ENCODE measurements at places on chromosomes 1 and 21.

GRCh38 chr1:56418151-56418631 is 161.2 kb downstream of the PLPP3 start:
- DNase-seq, result no peak

GRCh38 chr1:119626841-119627240 is 21.2 kb downstream of the ZNF697 start:
- DNase-seq, result no peak

GRCh38 chr1:65979136-65980044 is 186.7 kb downstream of the PDE4B start:
- DNase-seq, result no peak

GRCh38 chr1:167477986-167478385 is 40.3 kb downstream of the CD247 start:
- DNase-seq, result no peak

DNA sequence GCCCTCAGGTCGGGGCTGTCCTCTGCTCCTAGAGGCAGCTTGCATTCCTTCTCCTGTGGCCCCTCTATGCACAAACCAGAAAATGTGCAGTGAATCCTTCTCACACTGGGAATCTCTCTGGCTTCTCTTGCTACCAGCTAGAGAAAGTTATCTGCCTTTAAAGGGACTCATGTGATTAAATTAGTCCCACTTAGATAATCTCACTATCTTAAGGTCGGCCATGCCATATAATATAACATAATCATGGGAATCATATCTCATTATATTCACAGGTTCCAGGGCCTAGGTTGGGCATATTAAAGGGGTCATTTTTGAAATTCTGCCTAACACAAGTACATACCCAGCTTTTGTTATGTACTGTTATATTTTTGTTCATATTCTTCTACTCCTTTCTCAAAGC is 31.4 kb downstream of the PTGFR start:
- no peak for DNase-seq

- no peak for DNase-seq
Measured at GRCh38 chr21:25556091-25556490, 51.2 kb downstream of the MRPL39 start.

GRCh38 chr1:156384007-156384406 is 15.0 kb downstream of the RHBG start:
- DNase-seq, result no peak

- no peak for DNase-seq
Measured at GRCh38 chr1:220526294-220526693, 1.6 kb upstream of the MARK1 start.

DNA sequence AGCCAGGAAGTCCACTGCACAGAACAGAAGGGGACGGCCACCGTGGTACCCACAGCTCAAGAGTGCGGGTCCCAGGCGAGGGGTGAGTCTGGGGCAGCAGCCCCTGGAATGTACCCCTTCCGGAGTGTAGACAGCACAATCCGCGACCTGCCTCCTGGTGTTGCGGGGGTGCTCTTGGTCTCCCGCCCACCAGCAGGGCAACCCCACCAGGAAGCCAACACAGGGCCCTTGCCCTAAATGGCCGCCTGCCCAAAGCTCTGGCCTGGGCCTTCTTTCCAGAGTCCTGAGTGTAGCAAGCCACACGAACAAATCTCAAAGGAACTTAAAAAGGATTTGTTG is 1.1 kb upstream of the SLC19A1 start:
- DNase-seq, result no peak

- no peak for DNase-seq
Measured at GRCh38 chr21:39345440-39345839, 3.4 kb downstream of the HMGN1 start.

- no peak for DNase-seq
Measured at GRCh38 chr1:20359451-20360330, 69.0 kb downstream of the VWA5B1 start.

- DNase-seq, result no peak
Measured at GRCh38 chr1:1118011-1118875, 2.4 kb upstream of the C1orf159 start.

DNA sequence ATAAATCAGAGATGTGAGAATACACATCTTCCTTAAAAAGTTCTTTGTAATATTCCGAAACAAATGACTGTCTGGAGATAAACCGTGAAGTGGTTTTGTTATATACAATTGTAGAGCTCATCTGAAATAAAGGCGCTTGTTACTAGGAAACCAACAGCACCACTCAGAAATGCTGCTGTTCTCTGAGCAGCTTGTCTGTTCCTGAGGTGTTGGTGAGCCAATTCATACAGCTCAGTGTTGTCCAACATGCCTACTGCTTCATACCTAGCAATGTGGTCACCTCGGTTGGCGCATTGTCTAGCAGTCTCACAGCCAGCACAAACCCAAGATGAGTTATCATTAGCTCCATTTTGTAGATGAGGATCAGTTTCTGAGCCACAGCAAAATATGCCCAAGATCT is 44.4 kb downstream of the GFI1 start:
- no peak for DNase-seq

DNA sequence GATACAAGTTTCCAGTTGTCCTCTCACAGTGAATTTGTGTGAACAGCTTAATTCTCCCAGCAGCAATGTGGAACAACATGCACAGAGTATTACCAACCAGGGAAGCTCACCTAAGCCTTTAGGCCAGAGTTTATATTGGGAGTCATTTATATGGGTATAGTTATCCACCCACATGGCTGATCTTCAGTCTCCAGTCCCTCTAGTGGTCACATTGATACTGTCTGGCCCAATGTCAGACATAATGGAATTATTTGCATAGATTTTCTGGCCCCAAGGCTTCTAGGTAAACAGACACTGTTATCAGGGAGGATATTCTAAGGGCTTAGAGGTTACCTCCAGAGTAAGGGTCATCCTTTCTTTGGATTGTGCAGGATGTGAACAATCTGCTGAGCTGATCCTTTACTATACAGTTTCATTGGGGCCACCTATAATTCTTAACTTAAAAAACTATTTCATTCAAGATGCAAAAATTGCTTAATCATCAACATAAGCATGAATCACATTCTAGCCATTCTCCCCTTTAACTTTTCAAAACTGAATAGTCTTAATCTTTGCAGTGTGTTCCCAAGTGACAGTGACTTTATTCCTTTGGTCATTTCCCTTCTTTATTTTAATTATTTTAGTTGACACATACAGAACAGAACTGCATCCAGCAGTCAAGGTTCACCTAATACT is 210.9 kb downstream of the LTN1 start:
- DNase-seq, result no peak

DNA sequence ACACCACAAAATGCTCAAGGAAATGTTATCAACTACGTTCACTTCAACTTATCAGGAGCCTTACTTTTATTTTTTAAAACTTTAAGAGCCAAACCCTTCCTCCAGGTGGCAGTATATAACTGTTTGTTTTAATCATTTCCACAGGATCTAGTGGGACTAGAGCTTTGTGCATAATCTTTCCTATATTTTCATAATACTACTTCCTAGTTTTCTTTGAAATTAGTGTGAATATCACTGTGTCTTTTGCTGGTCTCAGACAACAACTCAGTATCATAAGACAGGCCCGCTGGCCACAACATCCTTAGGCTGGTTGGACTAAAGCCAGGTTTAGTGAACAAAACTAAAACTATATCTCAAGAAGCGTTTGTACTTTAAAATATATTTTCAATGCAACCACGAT is 145.5 kb downstream of the TIAM1 start:
- DNase-seq, result no peak

- DNase-seq, result no peak
Measured at GRCh38 chr1:167081594-167082156, 8.5 kb downstream of the GPA33 start.

DNA sequence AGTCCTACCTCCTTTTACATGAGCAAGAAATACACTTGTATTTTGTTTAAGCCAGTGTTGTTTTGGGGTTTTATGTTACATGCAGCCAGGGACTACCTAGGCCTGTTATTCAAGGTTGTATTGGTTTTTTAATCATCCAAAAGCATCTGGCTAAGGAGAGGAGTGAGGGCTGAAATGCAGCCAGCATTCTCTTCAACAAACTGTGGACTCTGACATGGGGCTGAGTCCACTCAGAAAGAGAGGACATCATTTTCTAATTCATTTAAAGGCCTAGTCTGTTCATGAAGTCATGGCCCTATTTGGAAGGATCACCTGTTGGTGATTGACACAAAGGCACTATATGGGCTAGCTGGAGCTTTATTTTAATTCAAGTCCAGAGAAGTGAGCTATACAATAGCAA is 190.4 kb downstream of the TTLL7 start:
- DNase-seq, result no peak

DNA sequence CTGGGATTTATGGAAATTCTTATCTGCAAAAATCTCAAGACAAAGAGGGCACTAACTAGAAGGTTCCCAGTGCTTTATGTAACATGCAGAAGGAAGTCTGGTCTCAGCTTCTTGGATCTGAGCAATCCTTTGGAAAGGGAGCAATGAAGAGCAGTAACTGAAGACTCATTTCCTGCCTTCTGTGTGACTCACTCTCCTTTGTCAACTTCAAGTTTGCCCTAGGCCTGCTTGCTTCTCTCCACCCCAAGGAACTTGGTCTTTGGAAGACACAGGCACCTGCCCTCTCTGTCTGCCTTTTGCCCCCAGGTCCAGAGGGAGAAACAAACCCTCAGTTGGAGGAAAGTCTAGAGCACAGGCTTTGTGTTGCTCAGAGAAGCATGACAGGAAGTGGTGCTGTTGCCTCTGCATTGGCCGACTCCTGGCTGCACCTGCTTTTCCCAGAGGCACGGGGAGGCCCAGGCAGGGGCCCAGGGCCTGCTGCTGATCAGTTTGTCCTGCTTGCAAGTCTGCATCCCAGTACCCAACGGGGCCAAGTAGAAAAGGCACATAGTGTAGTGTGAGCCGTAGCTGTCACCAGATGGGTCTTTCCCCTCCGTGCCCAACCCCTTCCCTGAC is 137.2 kb downstream of the DHRS3 start:
- DNase-seq, result peak; percentile 82

- DNase-seq, result no peak
Measured at GRCh38 chr1:38361566-38361965, 315.0 kb upstream of the POU3F1 start.

- DNase-seq, result no peak
Measured at GRCh38 chr1:21661886-21662285, 7.3 kb downstream of the RAP1GAP start.

GRCh38 chr1:200877839-200878551 is 5.2 kb downstream of the GPR25 start:
- DNase-seq, result no peak

DNA sequence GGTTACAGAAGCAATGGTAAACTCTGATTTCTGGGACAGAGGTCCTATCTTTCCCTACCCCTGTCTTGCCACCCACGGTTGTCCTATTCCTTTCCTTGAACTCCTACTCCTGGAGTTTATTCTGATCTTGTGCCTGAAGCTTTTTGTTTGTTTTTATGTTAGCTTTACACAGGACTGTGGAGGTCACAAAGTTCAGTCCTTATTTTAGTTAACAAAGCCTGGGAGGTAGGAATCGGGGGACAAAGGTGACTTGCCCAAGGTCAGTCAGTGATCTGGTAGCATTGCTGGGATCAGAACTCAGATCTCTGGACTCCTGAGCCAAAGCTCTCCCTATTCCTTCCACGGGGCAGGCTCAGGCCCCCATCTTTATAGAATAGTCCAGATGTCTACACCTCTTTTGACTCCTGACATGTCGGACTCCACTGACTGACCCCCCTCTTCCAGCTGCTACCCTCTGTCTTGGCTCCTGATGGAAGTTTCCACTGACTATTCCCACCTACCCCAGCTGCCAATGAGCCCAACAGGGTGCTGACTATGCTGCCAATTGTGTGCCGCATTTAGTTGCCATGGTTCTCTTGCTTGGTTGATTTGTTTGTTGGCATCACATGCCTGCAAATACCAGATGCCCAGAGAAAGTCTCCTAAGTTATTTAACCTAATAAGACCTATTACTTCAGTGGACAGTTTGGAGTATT is 9.9 kb downstream of the F5 start:
- no peak for DNase-seq

DNA sequence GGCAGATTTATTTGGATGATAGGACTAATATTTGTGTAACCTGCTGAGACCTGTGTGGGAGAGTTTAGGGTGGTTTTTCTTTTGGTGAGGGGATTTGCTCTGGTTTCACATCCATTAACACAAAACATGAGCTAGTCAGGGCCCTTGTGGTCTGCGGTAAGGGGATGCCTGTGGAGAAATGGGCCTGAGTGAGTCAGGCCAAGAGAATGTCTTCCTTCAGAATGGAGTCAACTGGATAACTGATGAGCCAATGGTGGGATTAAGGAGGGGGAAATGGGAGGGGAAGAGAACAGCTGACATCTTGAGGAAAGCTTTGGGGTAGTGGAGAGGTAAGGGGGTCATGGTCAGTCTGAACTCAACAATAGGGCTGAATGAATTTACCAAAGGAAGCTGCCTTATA is 13.9 kb downstream of the WNT2B start:
- peak; percentile 48 for DNase-seq

DNA sequence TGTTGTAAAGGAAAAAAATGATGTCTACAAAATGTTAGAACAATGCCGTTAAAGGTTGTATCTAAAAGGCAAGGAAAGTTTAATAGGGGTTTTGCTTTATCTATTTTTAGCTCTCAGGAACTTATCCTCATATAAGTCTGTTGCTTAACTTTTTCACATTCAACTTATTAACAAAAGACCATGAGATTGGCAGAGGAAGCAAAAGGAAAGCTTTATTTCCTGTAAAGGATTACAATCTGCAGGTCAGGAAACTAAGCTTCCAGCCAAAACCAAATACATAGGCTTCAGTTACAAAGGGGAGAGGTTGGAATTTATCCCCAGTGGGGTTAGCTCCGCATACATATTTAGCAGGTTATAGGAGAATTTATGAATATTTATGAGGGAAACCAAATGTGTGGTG is 58.7 kb upstream of the KIAA1614 start:
- no peak for DNase-seq

GRCh38 chr1:1428174-1428573 is 7.1 kb upstream of the ANKRD65 start:
- DNase-seq, result no peak

DNA sequence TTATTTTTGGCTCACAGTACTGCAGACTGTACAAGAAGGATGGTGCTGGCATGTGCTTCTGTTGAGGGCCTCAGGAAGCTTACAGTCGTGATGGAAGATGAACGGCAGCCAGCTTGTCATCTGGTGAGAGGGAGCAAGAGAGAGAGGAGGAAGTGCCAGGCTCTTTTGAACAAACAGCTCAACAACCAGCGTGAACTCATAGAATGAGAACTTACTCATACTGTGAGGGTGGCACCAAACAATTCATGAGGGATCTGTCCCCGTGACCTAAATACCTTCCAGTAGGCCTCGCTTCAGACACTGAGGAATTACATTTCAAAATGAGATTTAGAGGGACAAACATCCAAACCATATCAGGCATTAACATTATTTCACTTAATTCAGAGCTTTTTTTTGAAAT is 84.7 kb downstream of the PKN2 start:
- no peak for DNase-seq

GRCh38 chr1:236753964-236754363 is 41.1 kb upstream of the MTR start:
- no peak for DNase-seq

DNA sequence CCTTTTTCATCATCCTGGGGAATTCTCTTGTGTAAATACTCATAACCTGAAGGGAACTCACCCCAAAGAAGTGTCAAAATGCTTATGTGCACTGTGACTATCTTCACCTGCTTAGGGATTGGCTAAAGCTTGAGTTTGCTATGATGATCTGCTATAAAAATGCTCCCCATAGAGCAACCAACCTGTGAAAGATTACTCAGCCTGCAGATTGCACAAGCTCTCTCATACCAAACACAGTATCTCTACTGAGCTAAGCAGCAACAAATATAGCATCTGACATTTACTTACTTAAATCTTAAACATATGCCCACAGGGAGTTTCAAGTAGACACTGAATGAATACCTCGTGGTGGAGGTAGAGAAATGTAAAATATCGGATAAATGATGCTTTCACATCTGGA is 725.8 kb downstream of the MRPL39 start:
- DNase-seq, result no peak

- DNase-seq, result no peak
Measured at GRCh38 chr1:246320286-246320685, 186.8 kb downstream of the SMYD3 start.
